ENCODE measurements at places on chromosomes 16 and 17. TPM values are rescaled to one million over a fixed set of nuclear protein-coding genes. Genes with fewer than 3 reads are reported as not detected.

The UTP18 gene
- polyA plus RNA-seq: 111 TPM

The GUCY2D gene
- polyA plus RNA-seq: not detected

The GCGR gene
- polyA plus RNA-seq: not detected

The TMEM11 gene
- 54.0 TPM for polyA plus RNA-seq

The PHF12 gene
- 8.0 TPM for polyA plus RNA-seq

The CDH1 gene
- 17.0 TPM for polyA plus RNA-seq

The ACTG1 gene
- polyA plus RNA-seq: 4,893 TPM

The RAB26 gene
- polyA plus RNA-seq: 1.6 TPM

Data from GM12878 (cell line).